H9 (cell line): ENCODE measurements at places on chromosomes 7 and 10.
A peak's percentile ranks its signal among the peaks of the same experiment; 100 is the strongest.

DNA sequence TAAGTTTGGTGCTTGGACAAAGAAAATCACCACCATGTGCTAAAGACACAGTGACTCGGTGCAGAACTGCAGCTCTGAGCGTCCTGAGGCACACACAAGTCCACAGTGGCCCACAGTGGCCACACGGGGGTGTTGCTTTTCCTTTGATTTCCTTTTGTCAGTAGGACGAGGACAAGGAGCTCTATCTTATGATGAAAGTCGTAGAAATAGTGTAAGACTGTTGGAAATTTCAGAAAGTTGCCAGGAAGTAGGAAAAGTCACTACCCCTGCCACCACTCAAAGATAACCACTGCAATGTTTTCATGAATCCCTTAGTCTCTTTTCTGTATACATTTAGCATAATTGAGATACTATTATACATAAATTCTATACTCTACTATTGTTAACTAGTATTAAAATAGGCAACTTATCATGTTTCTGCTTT is 146.0 kb downstream of the TNS3 start:
- DNase-seq = peak; percentile 63

DNA sequence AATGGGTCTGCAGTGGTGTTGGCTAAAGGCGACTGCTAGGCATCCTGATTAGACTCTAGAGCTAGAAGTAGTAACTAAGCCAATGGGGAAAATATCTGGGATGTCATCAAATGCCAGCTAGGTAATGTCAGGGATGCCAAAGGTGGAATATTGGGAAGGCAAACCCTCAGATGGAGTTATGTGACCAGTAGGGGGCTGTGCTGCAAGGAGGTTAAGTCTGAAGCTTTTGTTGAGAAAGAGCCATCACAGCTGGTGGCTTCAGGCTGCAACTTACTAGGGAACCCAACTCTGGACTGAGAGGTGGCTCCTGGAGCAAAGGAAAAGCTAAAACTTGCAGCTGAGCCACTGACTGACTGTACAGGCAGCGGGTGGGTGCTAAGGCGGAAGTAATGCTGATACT is 576.9 kb upstream of the GHITM start:
- peak; percentile 41 for DNase-seq

GRCh38 chr10:92773776-92774175 is 74.5 kb upstream of the EXOC6 start:
- DNase-seq = no peak

DNA sequence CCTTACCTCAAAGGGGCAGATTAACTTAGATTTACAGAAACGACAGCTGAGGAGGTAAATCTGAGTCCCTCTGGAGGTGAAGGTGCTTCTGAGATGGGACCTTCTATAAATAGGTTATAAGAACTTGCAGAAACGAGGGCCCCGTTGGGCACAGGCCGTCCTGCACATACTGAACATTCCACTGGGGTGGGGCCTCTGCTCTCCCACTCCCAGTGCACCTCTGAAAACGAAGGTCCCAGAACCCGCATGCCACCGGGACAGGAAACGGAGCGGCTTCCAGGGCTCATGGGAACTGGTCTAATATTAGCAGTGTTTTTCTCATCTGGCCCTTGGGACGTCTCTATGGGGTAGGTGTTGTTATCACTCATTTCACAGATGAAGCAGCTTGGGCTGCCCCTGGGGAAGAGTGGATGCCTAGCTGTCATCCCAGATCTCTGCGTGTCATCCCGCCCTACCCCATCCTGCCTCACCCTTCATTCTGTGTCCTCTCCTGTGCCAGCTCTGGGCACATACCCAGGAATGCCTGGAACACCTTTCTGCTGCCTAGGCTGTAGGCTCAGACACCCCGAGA is 19.6 kb downstream of the C10orf62 start:
- no peak for DNase-seq

DNA sequence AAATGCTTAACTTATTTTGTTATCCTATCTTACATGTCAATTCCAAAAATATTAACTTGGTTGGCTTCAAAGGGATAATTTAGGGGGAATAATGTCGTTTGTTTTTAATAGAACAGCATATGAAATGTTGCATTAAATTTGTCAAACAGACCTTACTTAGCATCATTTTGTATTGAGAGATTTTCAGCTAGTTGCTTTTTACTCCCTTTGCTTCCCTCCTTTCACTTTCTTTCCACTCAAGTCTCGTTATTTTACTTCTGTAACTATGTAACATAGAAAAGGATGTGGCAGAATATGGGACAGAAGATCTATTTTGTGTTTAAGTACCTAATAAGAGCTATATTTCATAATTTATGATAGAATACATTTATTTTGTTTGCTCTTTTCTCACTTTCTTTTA is 2.6 kb downstream of the PHYHIPL start:
- no peak for DNase-seq

DNA sequence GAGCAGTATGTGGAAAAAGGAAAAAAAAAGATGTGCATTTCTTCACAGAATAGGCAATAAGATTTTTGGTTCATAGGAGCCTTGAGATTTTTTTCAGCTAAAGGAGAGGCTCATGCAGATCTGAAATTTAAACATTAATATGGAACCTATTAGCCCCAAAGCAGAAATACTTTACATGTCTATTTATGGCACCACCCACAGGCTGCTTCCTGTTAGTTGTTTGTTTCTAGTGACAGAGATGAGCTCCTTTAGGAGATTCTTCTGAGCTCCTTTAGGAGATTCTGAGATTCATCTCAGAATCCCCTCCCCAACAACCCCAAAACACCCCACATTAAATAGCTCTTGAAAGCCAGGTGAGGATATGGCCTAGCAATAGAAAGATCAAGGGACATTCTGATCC is 27.9 kb upstream of the HPS1 start:
- no peak for DNase-seq

GRCh38 chr7:46286356-46286755 is 365.3 kb upstream of the IGFBP3 start:
- no peak for DNase-seq

GRCh38 chr7:142413280-142414000 is 155.6 kb upstream of the PRSS58 start:
- DNase-seq = no peak
